ENCODE measurements at places on chromosomes 4 and X.

- no peak for DNase-seq
Observed at GRCh38 chr4:75229806-75230570, 284.2 kb downstream of the RCHY1 start.

- DNase-seq, result no peak
Observed at GRCh38 chr4:9964879-9965278, 56.4 kb downstream of the SLC2A9 start.

DNA sequence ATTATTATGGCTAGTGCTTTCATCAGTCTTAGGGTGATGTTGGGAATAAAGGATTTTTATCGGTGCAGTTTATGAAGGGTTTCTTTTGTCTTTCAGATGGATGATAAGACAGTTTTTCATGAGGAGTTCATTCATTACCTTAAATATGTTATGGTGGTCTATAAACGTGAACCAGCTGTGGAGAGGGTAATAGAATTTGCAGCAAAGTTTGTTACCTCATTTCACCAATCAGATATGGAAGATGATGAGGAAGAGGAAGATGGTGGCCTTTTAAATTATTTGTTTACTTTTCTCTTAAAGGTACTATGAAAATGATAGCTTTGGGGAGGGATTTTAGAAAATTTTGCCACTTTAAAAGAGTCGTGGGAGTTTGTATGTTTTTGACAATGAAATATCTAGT is 1.3 kb downstream of the NCAPG start:
- DNase-seq, result no peak

GRCh38 chrX:8851231-8851886 is 50.2 kb upstream of the FAM9A start:
- DNase-seq, result no peak

DNA sequence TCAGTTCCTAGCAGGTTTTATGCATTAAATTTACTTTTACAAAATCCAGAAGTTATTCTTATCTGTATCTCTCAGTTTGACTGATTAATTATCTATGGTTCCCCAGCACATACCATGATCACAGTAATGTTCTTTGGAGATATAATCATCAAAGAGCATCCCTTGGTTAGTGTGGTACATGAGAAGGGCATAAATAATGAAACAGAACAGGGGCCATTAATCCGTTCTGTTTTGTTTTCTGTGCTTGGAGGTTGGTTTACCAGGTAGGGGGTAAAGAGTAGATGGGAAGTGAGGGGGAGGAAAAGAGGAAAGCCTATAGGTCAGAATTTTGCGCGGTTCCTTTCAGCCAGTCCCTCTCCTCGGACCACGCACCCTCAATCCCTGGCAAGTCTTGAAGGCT is 718.7 kb upstream of the TENM3 start:
- no peak for DNase-seq

DNA sequence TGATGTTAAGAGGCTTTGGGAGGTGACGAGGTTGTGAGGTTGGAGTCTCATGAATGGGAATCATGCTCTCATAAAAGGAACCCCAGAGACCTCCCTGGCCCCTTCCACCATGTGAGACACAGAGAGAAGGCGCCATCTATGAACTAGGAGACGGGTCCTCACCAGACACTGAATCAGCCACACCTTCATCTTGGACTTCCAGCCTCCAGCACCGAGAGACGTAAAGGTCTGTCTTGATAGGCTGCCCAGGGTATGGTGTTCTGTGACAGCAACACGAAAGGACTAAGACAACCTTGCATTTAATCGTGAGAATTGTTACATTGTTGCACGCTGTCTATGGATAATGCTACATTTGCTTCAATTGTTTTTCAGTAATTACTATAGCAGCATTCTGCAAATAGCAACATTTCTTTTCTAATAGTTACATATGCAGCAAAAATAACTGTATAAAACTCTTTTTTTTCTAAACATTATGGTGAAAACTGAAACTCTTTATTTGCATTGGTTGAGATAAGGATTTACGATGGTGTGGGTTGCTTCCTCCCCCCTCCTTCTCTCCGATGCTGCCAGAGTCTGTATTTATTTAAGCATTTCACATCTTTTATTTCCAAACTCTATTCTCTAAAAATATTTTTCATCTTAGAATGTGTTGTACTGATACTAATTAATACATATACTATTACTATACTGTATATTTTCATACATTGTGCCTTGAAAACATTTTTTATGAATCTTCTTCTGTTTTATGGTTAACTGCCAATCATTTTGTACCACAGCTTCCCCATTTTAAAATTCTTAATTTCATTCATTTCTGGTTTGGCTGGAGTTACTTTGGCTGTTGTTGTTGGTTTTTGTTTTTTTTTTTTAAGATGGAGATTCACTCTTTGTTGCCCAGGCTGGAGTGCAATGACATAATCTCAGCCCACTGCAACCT is 26.4 kb upstream of the AKAP17A start:
- DNase-seq, result no peak

DNA sequence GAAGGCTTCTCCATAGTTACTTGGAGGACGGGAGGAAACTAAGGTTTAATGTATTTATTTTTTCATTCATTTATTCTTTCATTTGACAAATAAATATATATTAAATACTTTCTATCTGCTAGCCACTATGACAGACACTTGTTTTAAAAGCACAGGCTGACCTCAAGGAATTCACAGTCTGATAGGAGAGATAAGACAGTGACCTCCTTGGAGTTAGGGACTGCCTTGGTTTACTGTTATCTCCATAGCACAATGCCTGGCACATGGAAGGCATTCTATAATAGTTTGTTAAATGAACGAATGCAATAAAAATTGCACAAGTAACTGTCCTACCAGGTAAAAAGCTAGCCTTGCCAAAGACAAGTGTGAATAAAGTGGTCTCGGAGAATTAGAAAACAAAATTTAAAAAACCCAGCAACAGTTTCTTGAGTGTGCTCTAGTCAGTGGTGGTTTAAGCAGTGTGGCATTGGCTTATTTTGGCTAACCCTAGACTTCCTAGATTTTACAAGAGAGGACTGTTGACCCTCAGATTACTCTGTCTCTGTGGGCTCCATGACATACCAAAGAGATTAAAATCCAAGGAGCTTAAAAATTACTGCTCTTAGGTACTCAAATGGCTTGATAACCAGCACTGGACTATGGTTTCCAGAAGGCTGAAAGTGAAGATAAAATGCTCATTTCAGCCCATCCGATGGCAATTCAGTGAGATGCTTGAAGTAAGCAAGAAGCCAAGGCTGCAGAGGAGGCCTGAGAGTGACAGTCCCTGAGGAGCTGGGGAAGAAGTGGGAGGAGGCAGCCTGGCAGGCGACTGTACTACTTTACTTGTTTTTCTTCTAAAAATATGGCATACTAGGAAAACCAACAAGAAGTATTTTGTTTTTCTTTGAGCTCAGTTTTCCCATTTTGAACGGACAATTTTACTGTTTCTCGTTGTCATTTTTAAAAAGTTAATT is 9.6 kb downstream of the AFP start:
- no peak for DNase-seq

Data from activated CD8-positive, alpha-beta memory T cell treated with anti-CD3 and anti-CD28 coated beads for 1 hour (primary cell).